ENCODE measurements at places on chromosomes 12 and 14. TPM values are rescaled to one million over a fixed set of nuclear protein-coding genes. Genes with fewer than 3 reads are reported as not detected.

Gene SMOC1
- total RNA-seq: not detected

Gene OTX2
- total RNA-seq: not detected

Gene STAC3
- total RNA-seq: not detected

Gene CARMIL3
- not detected for total RNA-seq

Gene ABCC9
- total RNA-seq: under 0.01 TPM

Gene TGM1
- 0.32 TPM for total RNA-seq

Gene TTC6
- total RNA-seq: not detected

Gene LRRC10
- not detected for total RNA-seq

Gene SYNE3
- total RNA-seq: 11.5 TPM

Gene C1S
- 0.16 TPM for total RNA-seq

Gene PPP1CC
- 69.5 TPM for total RNA-seq

Gene PRH1
- total RNA-seq: 36.3 TPM

Gene FGF23
- not detected for total RNA-seq

Gene DACT1
- 0.32 TPM for total RNA-seq

Gene TAS2R7
- not detected for total RNA-seq

Gene ATP23
- total RNA-seq: 19.1 TPM

Gene APOF
- not detected for total RNA-seq

Gene BMP4
- 138 TPM for total RNA-seq

Gene PDE3A
- total RNA-seq: 2.4 TPM

Gene EFS
- total RNA-seq: not detected

Gene OR6C6
- not detected for total RNA-seq

Gene DIP2B
- 20.2 TPM for total RNA-seq

Gene GZMH
- total RNA-seq: not detected

Gene TRPV4
- 1.9 TPM for total RNA-seq

Gene TSFM
- 18.6 TPM for total RNA-seq

Gene ADAM21
- 0.44 TPM for total RNA-seq

Gene TAS2R42
- total RNA-seq: not detected

Gene NR1H4
- not detected for total RNA-seq

Gene GZMB
- not detected for total RNA-seq

Gene HOXC4
- not detected for total RNA-seq
